ENCODE measurements at places on chromosomes 2 and 18.

DNA sequence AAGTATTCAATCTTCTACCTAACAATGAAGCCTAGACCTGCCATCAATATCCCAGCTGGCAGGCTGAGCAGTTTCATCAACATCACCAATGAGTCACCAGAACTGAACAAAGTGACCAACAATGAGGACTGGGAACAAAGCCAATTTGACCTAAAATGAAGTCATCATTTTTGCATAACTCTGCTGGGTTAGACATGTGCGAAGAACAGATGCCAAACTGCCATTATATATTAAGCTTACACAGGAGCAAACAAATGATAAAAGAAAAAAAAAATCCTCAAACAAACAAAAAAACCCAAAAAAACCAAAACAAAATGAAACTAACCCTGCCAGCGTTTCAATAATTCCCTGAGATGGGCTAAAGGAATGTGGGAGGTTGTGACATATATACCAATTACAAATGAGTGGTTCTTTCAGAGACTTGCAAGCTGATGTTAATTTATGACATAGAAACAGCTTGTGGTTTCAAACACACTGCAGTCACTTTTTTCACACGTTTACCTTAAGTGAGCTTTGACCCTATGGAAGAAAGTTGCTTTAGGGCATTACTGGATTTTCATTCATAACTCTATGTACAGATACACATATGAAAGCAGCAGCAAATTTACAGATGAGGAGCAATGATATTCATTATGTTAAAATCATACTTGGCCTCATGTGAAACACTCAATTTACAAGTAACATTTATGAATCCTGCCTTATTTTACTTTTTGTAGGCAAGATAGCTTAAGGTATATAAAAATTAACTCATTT is 56.9 kb upstream of the CCDC141 start:
- peak; percentile 87 for DNase-seq

- no peak for DNase-seq
Measured at GRCh38 chr2:24908461-24908901, 11.6 kb downstream of the ADCY3 start.

- peak; percentile 95 for DNase-seq
Measured at GRCh38 chr2:26355038-26355995, 8.7 kb upstream of the ADGRF3 start.

DNA sequence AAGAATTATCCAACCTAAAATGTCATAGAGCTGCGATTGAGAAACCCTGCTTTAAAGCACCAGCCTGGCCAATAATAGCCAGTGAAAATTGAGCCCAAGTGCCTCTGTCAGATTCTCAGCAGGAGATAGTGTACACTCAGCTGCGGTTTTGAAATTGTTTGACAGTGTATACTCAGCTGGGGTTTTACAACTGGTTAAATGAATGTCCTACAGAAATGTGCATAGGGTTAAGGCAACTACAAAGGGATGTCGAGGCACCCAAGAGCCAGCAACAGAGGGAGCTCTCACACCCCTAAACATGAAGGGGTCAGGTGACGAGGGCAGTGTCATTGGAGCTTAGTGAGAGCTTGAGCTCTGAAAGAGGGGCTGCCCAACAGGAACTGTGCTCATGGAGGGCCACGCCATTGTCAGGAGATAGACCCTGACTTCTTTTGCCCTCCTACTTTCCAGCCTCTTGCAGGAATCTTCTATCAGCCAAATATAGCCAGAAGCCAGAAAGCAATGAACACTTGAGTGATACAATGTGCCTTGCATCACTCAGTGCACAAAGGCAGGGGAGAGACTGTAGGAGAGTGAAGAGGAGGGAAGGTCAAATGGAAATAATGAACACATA is 15.1 kb downstream of the ACTG2 start:
- no peak for DNase-seq

DNA sequence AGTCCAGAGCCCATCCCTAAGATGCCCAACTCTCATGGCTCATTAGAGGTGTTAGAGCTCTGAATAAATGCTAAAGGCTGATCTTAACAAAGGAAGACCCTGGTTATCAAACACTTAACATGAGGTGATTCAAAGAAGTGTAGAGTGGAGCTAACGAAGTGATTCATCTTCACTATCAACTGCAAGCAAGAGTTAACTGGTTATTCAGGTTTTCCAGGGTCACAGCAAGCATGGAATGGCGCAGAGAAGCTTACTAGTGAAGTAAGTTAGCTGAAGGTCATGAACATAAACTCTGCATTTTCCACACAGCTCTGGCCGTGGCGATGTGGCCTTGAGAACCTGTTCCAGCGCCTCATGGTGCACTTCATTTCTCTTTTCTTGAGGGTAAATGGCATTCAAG is 17.0 kb downstream of the RND3 start:
- DNase-seq: no peak

DNA sequence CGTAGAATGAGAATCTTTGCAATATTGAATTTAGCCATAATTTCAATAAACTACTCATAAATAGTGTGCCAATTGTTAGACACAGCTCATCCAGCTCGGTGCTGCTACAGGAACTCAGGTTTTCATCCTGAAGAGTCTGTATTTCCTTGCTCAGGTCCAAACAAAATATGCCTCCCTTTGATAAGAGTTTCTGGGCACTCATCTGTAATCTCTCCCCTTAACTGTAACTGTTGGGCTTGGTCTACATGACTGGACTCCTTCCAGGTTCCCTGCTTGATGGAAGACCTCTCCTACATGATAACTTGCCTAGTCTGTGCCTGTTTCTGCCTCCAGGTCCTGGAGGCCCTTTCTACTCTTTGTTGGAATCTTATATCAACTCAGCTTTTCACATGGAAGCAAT is 57.9 kb downstream of the GCA start:
- DNase-seq: no peak

GRCh38 chr2:15271941-15272542 is 289.1 kb downstream of the NBAS start:
- no peak for DNase-seq

- no peak for DNase-seq
Measured at GRCh38 chr18:2083691-2084090, 487.6 kb downstream of the METTL4 start.

- no peak for DNase-seq
Measured at GRCh38 chr2:76450024-76450475, 739.3 kb upstream of the GCFC2 start.

DNA sequence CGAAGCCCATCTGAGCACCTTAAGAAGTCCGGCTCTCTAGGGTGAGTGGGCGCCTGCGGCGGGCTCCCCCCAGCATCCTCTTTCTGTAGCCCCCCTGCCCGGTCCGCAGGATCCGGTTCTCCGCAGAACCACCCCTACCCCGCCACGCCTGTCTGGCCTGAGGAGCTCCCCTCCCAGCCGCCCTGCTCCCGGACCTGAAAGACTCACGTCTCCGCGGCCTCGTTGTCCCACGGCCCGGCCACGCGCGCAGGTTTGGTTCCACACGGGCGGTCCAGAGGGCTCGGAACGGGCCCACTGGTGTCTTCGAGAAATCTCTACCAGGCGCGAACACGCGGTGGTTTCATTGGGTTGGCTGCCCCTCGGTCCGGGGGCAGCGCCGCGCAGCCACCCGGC is 237 bp downstream of the SLC39A6 start:
- DNase-seq: no peak

DNA sequence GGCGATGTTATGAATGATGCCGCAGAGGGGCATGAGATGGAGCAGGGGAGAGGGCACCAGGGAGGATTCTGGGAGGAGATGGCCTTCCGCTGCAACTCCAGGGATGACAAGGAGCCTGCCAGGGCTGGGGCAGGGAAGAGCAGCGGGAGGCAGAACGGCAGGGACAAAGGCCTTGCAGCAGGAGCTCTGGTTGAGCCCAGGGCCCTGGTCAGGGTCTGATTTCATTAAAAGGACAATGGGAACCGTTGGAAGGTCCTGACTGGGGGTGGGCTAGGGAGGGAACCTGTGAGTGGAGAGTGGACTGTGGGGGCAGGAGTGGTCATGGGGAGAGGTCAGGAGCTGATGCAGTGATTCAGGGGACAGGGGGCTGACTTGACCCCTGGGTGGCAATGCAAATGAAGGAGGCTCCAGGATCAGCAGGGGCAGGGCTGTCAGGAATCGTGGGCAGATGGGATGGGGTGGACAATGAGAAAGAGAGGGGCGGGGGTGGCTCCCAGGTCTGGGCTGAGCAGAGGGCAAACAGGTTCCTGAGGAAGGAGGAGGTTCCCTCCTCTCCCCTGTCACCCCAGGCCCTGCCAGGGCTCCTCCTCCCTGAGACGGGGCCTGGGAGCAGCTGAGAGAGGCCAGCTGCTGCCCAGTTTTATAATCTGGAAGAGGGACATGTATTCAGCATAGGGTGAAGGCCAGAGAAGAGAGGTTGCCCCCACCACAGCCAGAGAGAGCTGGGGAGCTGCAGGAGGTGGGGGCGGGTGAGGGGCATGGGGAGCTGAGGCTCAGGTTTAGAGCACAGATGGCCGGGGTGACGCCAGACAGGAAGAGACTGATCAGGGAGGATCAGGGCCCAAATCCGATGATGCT is 7.3 kb upstream of the DUSP2 start:
- no peak for DNase-seq

- no peak for DNase-seq
Measured at GRCh38 chr2:30239986-30240752, 8.8 kb downstream of the LBH start.

GRCh38 chr18:40670668-40671375 is 1284.2 kb upstream of the PIK3C3 start:
- no peak for DNase-seq

GRCh38 chr2:63837036-63837594 is 4.6 kb upstream of the UGP2 start:
- no peak for DNase-seq

GRCh38 chr2:6826081-6826913 is 39.4 kb downstream of the CMPK2 start:
- DNase-seq: peak; percentile 6

DNA sequence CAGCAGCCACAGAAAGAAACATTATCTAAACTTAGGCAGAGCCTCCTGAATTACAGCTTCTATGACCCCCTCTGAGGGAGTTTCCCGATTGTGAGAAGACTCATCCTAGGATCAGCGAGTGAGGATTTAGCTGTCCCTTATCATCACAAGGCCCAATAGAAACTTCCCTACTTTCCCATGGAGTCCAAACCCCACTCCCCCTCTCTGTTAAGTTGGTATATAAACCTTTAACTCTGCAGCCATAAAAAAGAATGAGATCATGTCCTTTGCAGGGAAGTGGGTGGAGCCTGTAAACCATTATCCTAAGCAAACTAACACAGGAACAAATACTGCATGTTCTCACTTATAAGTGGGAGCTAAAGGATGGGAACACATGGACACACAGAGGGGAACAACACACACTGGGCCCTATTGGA is 78.8 kb downstream of the MYL12B start:
- no peak for DNase-seq

DNA sequence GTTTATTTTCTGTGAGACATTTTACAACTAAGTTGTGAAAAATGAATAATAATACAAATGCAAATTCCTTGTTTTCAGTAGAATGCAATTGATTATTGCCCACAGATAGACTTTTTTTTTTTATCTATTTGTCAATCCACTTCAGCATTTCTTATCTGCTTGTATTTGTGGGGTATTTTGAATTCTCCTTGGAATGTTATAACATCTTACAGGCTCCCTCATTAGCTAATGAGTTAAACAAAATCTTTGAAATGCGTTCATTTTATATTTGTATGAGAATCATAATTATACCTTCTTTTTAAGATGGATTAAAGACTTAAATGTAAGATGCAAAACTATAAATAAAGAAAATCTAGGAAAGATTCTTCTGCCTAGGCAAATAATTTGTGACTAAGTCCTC is 114.2 kb downstream of the CALCRL start:
- DNase-seq: no peak

DNA sequence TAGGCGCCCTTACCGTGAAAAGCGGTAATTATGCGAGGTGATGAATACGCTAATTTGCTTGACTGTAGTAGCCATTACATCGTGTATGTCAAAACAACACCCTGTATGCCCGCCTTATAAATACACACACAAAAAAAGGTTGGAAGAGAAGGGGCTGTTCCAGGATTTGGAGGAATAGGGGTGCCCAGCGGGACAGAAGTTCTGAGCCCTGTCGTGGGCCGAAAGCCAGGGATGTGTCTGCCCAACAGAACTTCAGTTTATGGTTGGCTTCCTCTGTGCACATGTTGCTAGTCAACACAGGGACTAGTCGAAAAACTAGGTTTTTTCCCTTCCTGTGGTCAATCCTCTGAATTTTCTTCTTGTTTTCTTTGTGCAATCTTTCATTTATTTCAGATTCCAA is 182.5 kb downstream of the ACKR3 start:
- DNase-seq: no peak

- DNase-seq: no peak
Measured at GRCh38 chr2:187617120-187617519, 62.9 kb upstream of the TFPI start.

GRCh38 chr18:6328621-6329010 is 86.1 kb downstream of the L3MBTL4 start:
- no peak for DNase-seq

DNA sequence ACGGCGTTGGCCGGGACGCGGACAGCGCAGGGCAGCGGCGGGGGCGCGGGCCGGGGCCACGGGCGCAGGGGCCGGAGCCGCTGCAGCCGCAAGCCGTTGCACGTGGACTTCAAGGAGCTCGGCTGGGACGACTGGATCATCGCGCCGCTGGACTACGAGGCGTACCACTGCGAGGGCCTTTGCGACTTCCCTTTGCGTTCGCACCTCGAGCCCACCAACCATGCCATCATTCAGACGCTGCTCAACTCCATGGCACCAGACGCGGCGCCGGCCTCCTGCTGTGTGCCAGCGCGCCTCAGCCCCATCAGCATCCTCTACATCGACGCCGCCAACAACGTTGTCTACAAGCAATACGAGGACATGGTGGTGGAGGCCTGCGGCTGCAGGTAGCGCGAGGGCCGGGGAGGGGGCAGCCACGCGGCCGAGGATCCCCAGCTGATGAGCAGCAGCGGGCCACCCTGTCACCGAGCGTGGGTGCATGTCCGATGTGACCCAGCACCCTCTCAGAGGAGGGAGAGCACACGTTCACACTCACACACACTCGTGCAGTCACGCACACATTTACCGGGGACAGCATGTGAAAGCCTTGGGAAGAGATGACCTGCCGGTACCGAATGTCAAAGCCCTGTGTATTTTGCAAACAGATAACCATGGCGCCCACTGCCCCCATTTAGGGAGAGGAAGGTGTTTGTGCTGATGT is 4.2 kb downstream of the GDF7 start:
- DNase-seq: no peak

Measured in SW 1271 (cell line).